H1 (cell line): ENCODE measurements at places on chromosomes 1 and 21.

DNA sequence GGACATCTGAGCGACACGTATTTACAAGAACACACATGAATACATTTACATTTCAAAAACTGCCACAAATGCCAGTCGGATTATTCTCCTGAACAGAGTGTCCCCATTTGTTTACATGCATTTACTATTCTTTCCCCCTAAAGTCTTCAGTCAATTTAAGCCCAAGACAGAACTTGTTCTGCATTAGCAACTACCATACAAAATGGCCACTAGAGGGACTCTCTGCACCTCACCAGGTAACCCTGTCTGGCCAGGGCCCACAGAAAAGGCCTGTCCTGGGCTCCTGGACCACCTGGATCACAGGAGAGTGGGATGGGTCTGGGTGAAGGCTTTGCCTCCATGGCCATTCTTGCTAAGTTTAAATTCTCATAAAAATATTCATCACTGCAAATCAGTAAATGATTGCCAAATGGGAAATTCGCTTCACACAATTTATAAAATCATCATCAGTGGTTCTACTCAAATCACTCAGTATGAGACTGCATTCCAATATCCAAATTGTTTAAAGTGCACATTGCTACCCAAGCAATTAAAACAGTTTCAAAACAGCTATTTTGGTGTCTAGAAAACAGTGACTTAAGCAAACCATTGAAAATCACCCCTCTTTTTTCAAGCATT, 12.5 kb upstream of the GUCA2A start:
- no peak for DNase-seq

GRCh38 chr21:36792505-36792967, 93.6 kb downstream of the SIM2 start:
- DNase-seq: no peak

DNA sequence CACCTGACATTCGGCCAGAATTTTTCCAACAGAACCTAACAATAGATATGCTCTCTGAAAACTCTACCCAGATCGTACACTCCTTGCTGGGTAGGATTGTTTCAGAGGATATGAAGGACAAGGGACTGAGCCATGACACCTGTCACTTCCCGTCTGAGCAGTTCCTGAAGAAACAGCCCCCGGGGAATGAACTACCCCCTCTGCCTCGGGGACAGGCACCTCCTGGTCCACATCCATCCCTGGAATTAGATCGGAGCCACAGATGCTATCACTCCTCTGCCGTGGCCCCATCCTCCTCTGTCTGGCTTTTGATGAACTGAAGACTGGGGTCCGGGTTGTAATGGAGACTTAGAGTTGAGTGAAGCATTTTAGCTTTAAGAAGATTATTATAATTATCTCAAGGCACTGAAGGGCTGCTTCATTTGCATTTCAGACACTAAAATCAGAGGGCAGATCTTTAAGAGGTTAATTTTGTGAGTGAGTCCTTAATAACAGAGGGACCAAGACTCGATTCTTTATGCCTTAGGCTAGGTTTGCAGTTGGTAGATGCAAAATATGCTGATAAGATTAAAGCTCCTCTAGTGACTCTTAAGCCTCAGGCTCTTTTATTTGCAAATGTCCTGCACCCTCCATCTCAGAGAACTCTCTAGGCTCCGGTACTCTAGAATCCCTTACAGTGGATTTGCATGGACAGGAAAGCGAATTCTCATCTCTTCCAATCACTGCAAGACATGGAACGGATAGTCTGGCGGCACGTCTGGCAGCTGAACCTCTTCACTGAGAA, 333.8 kb downstream of the KIF26B start:
- no peak for DNase-seq

GRCh38 chr1:217647791-217648190, 16.6 kb downstream of the SPATA17 start:
- no peak for DNase-seq

- DNase-seq: no peak
Measured at GRCh38 chr1:18976096-18976495, 19.6 kb upstream of the IFFO2 start.

GRCh38 chr21:43882952-43883545, 18.0 kb downstream of the AGPAT3 start:
- DNase-seq: no peak

- DNase-seq: no peak
Measured at GRCh38 chr1:91712981-91713841, 172.7 kb downstream of the TGFBR3 start.

- no peak for DNase-seq
Measured at GRCh38 chr1:26538480-26539412, 9.2 kb downstream of the RPS6KA1 start.

GRCh38 chr1:19814244-19814661, 830 bp downstream of the RNF186 start:
- no peak for DNase-seq

- no peak for DNase-seq
Measured at GRCh38 chr21:16789636-16790035, 723.2 kb upstream of the CXADR start.

DNA sequence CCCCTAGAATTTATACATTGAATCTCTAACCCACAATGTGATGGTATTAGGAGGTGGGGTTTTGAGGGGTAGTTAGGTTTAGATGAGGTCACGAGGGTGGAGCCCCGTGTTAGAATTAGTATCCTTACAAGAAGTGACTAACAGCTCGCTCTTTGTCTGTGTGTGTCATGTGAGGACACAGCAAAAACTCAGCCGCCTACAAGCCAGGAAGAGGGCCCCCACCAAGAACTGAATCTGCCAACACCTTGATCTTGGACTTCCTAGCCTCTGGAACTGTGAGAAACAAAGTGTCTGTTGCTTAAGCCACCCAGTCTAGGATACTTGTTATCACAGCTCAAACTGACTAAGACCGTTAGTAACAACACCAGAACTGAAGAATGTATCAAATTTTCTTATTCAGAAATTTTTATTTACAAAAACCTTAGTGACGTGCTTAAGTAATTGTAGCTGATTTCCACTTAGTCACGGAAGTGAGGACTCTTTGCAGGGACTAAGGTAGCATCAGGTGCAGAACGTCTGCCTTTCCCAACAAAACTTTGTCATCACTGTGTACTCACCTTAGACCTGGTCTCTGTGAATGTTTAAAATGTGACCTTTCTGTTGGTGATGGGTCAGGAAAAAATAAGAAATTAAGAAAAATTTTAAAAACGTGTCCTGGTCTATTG, 24.5 kb upstream of the LRRC8C start:
- no peak for DNase-seq

DNA sequence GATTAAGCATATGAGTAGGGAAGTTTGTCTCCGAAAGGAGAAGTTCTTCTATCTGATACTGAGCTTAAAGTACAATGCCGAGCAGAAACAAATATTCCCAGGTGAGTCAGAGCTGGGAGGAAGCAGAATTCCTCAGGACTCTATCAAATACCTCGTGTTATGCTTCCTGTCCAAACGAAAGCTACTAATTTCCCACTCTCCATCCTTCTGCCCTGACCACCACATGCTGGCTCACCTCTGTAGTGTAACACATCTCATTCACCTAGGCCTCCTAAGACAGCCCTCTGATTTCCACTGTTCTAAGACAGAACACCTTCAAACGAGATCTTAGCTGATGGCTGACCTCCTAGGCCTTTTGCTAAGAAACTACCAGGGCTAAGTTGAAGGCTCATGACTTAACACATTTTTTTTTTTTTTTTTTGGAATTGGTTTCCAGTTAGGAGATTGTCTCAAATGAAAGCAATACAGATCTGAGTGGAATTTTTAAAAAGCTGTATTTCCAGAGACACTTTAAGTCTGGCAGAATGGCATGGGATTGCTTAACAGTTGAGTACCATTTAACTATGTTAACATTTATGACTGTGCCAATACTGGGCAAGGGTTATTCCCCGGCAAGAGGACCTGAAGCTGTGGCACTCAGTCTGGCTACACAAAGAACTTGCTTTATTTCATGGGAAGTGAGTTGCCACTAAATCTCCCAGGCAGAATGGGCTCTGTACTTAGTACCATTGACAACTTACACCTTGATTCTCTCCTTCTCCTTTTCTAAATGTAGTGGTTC, 583.4 kb downstream of the DPYD start:
- no peak for DNase-seq

DNA sequence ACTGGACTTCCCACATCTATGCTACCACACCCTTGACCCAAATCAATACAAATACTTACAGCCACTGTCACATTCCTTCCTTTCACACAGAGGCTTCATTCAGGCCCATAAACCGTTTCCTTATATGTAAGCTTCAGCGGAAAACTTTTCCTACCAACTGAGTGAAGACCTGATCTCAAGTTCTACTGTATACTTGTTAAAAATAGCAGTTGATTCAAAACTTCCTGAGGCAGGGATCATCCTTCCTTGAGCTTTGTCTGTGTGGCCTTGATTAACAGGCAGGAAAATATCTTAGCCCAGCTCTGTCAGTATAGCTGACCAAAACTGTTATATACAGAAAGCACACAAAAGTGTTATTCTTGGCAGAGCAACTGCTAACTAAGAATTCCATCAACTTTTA, 42.7 kb downstream of the DENND2C start:
- no peak for DNase-seq

GRCh38 chr1:50517488-50517887, 94.2 kb upstream of the DMRTA2 start:
- DNase-seq: no peak

- DNase-seq: no peak
Measured at GRCh38 chr1:230737622-230738262, 9.4 kb upstream of the CAPN9 start.

DNA sequence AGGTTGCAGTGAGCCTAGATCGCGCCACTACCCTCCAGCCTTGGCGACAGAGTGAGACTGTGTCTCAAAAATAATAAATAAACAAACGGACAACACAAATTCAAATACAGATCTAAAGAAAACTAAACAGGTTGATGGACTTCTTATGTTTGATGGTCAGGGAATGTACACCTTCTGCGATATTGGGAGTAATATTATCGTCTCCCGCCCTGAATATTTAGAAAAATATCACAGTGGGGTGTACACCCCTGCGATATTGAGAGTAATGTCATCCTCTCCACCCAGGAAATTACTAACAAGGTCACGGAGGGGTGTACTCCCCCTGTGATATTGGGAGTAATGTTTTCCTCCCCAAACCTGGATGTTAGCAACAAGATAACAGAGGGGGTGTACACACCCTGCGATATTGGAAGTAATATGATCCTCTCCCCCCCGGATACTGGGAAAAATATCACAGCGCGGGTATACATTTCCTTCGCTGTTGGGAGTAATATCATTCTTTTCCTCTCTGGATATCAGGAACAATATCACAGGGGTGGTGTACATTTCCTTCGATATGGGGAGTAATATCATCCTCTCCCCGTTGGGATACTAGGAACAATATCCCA, 1.4 kb upstream of the CFAP298 start:
- no peak for DNase-seq

DNA sequence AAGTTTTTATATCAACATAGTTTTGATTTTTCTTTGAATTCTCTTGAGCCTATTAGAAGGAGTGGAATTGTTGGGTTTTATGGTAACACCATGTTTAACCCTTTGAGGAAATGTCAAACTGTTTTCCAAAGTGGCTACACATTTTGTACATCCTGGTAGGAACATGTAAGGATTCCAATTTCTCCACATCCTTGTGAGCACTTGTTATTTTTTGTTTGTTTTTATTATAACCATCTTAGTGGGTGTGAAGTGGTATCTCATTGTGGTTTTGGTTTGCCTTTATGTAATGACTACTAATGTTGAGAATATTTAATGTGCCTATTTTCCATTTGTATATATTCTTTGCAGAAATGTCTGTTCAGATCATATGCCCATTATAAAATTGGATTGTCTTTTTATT, 120.5 kb downstream of the FGGY start:
- DNase-seq: no peak

DNA sequence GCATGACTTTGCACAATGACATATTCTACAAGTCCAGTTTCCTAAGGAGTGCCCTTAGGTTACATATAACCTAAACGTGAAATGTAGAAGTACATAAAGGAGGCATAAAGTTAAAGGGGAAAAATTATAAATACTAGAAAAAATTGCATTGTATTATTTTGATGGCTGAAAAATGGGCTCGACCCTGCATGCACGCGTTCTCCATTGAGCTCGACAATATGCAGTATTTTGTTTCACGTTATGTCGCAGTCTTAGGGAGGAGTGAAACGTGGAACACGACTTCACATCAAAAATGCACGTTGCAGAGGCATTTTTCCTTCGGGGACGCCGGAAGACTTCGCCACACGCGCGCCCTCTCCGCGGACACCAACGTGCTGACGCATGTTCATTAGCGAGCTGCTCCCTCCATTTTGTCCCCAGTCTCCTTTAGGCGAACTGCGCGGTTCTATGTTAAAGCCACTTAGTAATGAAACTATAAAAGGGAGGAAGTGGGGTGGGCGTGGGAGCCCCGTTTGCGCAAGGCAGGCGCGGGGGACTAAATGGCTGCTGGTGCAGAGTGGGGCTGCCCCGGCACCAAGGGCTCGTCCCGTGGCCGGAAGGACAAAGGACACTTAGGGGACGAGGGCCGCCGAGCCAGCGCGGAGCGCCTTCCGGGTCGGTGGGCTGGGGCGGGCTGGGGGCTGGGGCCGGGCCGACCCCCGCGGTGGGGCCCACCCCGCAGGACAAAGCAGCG, 749 bp upstream of the COX20 start:
- DNase-seq: peak; percentile 44

- no peak for DNase-seq
Measured at GRCh38 chr1:193462629-193463320, 276.4 kb upstream of the B3GALT2 start.

GRCh38 chr1:48743480-48743879, 33.2 kb downstream of the BEND5 start:
- no peak for DNase-seq

DNA sequence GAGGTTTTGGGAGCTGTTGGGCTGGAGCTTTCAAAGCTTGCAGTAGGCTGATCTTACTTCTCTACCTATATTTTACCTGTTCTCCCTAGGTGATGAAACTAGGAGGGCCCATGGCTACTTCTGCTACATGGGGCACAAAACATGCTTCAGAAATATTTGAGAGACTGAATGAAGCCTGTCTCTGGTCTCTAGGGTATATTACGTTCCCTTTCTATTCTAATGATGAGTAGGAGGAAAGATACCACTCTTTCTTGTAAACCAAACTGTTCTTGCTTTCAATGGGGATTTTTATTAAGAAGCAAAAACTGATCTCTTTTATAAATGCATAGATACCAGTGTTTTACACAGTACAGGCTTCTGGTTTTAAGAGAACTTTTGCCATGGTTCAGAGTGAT, 103.1 kb downstream of the GALNT2 start:
- DNase-seq: no peak

- no peak for DNase-seq
Measured at GRCh38 chr21:44967082-44968047, 27.5 kb downstream of the SLX9 start.

GRCh38 chr1:230120921-230121381, 53.9 kb downstream of the GALNT2 start:
- no peak for DNase-seq

GRCh38 chr1:245671966-245672767, 517.4 kb downstream of the KIF26B start:
- no peak for DNase-seq
